WTC11 (cell line): ENCODE measurements at places on chromosomes 16 and 17. TPM values are rescaled to one million over a fixed set of nuclear protein-coding genes. Genes with fewer than 3 reads are reported as not detected.

DNA sequence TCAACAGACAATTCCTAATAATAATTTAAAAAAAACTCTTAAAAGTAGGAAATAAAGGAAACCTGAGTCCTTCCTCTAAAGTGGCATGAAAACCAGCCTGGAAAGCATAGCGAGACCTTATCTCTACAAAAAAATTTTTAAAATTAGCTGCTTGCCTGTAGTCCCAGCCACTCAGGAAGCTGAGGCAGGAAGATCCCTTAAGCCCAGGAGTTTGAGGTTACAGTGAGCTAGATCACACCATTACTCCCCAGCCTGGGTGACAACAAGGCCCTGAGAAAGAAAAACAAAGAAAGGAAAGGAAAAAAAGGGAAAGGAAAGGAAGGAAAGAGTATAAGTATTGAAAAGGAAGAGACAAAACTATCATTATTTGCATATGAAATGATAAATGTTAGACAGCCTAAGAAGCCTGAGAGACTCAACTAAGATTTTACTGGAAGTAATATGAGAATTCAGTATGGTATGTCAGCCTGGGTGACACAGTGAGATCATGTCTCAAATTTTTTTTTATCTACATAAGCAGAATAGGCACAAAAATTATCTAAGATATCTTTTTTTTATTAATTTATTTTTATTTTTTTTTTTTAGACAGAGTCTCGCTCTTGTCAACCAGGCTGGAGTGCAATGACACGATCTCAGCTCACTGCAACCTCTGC, 113.0 kb downstream of the GOSR1 start:
- DNase-seq: no peak

- DNase-seq: no peak
Measured at GRCh38 chr17:45127548-45128300, 4.6 kb downstream of the PLCD3 start.

DNA sequence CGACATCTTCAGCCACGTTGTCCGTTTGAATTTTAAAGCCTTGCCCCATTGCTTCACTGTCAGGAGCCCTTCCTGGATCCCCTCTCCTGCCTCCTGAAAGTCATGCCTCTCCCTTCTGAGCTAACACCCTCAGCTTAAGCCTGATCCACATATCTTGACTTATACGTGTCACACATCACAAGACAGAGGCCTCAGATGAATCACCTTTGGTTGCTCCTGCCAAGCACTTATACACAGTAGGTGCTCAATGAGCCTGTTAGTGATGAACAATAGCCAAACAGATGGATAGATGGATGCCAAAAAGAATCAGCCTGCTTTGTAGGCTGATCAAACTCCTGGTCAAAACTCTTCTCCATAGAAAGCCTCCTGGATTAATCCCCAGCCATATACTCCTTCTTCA, 31.8 kb downstream of the PITPNM3 start:
- DNase-seq: no peak

- no peak for DNase-seq
Measured at GRCh38 chr16:24151482-24151939, 104.6 kb upstream of the CACNG3 start.

DNA sequence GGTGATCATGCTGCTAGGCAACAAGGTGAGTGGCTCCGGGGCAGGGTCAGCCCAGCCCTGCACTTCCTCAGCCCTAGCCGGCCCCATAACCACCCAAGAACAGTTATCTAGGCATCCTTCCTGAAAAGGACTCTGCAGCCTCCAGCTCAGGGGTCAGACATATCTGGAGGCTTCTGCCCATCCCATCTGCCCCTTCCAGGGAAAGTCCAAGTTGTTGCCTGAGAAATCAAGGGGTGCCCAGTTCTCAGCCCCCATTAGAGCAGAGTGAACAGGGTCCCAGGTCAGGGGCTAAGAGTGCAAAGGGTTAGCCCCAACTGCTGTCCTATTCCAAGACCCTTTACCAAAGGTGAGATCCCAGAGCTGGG, 4.1 kb upstream of the NHERF1 start:
- no peak for DNase-seq

DNA sequence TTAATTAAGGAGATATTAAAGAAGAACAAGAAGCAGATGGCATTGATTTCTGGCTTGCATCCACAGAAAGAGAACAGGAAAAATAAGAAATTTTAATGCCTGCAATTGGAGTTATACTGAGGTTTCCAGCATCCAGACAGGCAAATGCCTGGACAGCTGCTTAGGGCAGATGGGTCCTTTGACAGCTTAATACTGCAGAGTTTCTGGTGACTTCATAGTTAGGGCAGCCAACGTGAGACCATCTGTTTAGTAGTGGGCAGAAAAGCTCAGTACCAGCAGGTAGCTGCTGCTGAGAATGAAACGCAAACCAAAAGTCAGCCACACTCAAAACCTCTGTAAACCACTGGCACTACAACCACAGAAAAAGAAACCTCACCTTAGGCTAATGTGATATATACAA, 109.8 kb downstream of the CDK5R1 start:
- DNase-seq: no peak

DNA sequence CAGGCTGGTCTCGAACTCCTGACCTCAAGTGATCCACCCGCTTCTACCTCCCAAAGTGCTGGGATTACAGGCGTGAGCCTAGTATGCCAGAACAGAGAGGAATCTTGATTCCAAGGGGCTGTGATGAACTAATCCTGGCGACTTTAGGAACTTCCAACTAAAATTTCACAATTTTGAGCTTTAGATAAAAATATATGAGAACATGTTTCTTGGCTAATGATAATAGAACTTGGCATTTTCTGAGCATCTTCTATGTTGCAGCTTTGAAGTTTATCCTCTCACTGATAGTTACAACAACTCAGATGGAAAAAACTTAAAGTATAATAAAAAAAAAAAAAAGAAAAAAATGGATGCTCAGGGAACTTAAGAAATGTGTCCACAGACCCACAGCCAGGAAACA, 69.8 kb upstream of the WSCD1 start:
- no peak for DNase-seq

- DNase-seq: peak; percentile 81
Measured at GRCh38 chr17:50076591-50077235, 18.4 kb upstream of the PDK2 start.

DNA sequence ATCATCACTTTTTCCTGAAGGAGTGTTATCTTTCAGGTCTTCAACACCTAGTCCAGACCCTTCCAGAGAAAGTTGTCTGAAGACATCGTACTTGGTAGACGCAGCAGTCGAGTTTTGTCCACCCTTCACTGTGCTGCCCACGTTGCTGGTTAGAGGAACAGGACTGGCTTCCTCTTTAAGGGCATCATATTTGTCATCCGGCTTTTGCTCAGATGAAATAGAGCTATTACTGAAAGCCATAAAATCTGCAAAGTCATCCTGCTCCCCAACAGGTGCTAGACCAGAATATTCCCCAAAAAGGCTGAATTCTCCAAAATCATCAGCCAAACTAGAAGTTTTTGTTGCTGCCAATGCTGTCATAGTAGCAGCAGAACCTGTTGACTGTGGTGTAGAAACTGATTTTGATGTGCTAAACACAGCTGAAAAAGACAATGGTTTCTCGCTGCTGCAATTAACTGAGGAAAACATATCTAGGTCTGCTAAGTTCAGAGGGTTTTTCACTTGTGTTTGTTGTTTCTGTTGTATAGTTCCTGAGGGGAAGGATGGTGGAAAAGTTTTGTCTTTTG, 55.7 kb downstream of the SYNRG start:
- no peak for DNase-seq

DNA sequence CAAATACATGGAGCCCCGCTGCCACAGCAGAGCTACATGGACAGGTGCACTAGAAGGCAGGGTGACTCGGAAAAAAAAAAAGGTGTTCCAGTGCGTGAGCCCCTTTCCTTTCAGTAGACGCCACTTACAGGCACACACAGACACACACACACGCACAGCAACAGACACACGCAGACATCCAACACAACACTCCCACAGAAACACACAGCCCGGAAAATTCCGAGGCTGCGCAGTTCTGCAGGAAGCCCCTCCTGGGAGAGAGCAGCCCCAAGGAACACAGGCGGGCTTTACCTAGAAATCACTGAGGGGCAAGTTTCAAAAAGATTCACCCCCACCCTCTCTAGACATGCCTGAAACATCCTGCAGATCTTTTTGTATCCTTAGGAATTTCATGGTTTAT, 136.0 kb upstream of the WSB1 start:
- no peak for DNase-seq

GRCh38 chr17:36901506-36901905, 35.8 kb upstream of the LHX1 start:
- DNase-seq: peak; percentile 39

DNA sequence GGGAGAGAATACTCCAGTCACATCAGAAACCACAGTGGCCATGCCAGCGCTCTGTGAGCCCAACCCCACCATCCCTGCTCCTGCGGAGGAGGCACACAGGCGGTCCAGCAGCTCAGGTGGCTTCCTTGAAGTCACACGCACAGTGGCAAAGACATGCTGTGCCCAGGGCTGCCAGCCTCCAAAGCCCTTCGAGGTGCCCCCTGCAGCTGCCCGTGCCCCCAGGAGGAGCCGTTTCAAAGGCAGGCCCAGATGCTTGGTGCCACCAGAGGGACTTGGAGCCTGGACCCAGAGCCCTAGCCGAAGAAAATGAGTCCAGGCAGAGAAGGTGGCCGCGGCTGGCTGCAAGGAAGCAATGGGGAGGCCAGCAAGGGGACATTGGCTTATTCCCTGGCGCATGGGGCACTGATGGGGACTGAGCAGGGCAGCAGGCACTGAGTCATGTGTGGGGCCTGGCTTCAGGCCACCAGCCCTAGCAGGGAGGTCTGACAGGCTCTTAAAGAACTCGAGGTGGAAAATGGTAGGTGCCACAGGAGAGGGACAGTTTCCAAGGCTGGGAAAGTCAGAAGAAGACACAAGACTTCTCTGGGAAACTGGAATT, 17.2 kb upstream of the CACNG1 start:
- no peak for DNase-seq

DNA sequence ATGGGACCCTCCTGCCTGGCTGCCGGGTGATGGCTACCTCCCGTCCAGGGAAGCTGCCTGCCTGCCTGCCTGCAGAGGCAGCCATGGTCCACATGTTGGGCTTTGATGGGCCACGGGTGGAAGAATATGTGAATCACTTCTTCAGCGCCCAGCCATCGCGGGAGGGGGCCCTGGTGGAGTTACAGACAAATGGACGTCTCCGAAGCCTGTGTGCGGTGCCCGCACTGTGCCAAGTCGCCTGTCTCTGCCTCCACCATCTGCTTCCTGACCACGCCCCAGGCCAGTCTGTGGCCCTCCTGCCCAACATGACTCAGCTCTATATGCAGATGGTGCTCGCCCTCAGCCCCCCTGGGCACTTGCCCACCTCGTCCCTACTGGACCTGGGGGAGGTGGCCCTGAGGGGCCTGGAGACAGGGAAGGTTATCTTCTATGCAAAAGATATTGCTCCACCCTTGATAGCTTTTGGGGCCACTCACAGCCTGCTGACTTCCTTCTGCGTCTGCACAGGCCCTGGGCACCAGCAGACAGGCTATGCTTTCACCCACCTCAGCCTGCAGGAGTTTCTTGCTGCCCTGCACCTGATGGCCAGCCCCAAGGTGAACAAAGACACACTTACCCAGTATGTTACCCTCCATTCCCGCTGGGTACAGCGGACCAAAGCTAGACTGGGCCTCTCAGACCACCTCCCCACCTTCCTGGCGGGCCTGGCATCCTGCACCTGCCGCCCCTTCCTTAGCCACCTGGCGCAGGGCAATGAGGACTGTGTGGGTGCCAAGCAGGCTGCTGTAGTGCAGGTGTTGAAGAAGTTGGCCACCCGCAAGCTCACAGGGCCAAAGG, 36.8 kb downstream of the NLRC5 start:
- DNase-seq: no peak

SDK2 gene
- 13.5 to 14.8 TPM (median 14.3 TPM) in 3 replicates for total RNA-seq

GRCh38 chr17:3798273-3799180, 2.5 kb downstream of the ITGAE start:
- DNase-seq: no peak

DNA sequence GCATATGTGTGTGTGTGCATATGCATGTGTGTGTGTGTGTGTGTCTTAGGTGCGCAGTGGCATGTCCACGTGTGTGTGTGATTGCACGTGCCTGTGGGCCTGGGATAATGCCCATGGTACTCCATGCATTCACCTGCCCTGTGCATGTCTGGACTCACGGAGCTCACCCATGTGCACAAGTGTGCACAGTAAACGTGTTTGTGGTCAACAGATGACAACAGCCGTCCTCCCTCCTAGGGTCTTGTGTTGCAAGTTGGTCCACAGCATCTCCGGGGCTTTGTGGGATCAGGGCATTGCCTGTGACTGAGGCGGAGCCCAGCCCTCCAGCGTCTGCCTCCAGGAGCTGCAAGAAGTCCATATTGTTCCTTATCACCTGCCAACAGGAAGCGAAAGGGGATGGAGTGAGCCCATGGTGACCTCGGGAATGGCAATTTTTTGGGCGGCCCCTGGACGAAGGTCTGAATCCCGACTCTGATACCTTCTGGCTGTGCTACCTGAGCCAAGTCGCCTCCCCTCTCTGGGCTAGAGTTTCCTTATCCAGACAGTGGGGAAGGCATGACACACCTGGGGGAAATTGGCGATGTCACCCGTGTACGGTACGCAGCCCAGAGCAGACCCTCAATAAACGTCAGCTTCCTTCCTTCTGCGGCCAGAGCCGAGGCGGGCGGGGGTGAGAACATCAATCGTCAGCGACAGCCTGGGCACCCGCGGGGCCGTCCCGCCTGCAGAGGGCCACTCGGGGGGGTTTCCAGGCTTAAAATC, 47.6 kb downstream of the IL21R start:
- DNase-seq: no peak

DNA sequence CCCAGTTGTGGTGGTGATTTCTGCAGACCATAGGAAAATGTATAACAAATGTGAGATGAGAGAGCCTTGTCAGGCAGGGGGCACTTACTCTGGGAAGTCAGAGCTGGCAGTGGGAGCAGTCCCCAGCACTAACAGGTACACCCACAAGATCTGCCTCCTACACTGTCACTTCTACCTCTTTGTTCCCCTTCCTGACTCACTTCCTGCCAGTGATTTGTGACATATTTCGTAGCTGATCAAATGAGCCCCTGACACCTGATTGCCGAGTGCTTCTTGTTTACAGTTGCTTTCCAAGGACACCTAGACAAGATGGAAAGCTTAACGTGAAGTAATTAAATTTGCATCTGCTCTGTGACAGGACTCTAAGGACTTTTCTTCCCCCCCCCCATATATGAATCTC, 40.5 kb downstream of the FTO start:
- DNase-seq: no peak

DNA sequence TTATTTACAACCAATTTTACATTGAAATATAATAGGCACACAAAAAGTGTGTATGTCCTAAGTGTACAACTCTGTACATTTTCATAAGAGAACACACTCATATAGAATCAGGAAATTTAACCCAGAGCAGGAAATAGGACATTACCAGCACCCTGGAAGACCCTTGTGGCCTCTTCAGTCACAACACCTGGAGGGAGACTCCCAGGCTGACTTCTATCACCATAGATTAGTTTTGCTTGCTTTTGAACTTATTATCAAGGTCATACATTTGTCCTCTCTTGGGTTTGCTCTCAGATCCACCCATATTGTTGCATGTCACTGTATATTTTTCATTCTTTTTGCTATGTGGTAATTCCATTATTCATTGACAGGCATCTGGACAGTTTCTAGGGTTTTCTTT, 5.8 kb downstream of the RIPOR1 start:
- DNase-seq: no peak

GRCh38 chr16:31819948-31820347, 53.7 kb upstream of the ZNF267 start:
- DNase-seq: no peak

GRCh38 chr16:13056607-13057006, 155.2 kb downstream of the SHISA9 start:
- DNase-seq: no peak
